ENCODE measurements at places on chromosomes 13 and 19.
A peak's percentile ranks its signal among the peaks of the same experiment; 100 is the strongest.

DNA sequence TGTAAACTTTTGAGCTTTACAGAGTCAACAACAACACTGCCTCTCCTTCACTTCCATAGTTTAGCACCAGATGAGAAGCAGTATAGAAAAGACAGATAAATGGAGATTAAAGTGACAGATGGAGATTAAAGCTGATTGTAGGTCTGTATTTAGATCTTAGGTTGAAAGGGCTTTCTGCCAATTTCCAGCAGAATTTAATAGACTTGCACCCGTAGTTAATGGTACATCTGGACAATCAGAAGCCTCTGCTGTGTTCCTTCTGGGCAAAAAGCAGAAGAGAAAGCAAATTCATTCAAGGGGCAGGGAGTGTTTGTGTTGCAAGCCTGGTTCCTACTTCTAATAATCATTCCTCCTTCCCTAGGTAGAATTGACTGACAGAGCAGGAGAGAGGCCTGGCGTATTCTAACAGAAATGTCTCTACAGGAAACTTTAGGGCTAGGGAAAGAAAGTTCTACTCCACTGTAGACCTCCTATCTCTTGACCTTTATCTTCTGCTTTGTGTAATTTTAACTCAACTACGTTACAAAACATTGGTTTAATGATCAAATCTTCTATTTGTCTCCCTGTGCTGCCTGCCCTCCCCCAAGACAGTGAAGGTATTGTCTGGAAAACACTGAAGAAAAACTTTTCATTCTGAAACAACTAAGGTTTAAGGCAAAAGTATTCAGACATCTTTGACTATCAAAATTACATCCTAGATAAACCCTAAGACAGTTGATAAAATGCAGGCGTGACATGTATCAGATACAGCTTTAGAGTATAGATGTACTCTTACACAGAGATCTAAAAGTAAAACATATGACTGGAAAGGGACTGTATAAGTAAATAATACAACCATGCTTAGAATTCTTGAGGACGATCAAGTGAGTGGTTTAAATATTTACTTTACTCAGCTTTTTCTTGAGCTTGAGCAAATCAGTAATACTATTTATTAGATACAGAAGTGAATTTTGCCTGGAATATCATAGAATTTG is 44.4 kb downstream of the GPC6 start:
- DNase-seq, result no peak

GRCh38 chr13:30097701-30098100 is 209.7 kb downstream of the KATNAL1 start:
- DNase-seq, result no peak

DNA sequence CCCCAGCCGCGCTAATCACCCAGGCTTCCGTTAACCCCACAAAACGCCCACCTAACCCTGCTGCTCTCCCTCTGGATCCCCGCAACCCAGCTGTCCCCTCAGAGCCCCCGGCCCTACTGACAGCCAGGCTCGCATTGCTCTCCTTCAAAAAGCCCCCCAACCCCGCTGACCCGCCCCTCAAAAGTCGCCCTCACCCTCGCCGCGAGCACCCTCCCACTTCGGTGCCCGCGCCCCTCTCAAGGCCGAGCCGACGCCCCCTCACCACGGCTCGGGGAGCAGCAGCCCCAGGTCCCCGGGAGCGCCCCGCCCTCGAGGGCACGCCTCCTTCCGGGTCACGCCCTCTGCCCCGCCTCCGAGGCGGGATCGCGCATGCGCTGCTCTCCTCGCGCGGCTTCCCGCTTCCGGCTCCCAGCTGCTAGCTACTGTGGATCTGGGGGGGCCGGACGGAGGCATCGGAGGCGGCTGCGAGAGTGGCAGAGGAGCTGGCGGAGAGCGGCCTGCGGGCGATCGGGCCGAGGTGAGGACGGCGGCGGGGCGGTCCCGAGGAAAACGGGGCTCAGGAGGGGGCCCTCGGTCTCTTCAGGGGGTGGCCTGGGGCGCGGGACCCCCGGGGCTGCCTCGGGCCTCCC is 46.1 kb downstream of the ARHGEF18 start:
- DNase-seq, result peak; percentile 93

DNA sequence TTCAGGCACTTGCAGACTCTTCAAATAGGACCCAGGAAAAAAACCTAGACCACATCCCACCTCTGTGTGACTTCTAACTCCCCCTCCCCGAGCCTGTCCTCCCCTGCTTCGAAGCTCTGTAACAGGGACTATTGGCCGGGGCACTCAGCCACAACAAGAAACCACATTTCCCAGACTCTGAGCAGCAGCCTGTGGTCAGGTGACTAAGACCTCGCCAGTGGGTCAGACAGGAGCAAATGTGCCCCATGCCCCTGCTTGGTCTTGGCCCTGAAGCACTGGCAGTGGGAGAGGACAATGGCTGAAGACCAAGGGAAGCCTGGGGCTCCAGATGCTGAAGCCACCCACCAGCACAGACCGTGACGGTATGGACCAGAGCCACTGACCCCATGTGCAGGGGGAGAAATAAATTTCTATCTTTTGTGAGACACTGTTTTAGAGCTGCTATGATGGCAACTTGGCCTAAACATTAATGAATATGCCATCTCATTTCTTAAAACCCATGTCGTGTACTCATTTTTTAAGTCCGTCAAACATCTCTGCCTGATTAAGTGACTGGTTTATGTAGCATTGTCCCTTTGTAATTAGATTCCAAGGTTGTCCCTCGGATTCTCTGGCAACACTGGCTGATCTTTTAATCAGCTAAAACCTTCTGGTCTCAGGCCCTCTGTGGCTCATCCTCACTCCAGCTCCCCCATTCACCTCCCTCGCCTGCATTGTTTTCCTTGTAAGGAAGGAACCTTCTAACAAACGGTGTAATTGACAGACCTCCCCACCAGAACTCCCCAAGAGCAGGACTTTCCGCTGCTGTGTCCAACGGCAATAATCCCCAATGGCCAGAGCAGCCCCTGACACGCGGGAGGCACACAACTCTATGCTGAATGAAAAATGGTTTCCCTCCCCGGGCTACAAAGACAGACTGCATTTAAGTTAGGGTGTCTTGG is 98.4 kb downstream of the STK24 start:
- DNase-seq, result peak; percentile 42

DNA sequence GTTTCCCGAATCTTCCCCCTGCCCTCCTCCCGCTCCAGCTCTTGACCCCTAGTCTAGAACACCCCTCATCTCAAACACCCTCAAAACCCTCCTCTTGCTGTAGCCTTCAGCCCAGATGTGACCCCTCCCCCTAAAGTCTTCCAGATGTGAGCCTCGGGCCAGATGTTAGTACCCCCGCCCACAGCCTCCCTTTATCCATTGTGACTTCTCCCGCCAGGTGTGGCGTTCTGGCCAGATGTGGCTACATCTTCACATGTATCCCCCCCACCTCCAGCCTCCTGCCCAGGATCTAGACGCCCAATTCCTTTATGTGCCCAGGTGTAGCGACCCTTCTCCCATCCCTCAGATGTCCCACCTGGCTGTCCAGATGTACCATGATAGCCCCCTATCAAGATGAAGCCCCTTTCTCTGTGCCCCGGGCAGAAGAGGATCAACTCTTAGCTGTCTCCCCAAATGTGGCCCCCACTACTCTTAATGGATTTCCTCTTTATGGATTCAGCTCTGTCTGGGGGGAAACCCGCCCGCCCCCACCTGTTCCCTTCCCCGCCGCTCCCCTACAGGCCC is 517 bp upstream of the LTBP4 start:
- DNase-seq, result no peak

DNA sequence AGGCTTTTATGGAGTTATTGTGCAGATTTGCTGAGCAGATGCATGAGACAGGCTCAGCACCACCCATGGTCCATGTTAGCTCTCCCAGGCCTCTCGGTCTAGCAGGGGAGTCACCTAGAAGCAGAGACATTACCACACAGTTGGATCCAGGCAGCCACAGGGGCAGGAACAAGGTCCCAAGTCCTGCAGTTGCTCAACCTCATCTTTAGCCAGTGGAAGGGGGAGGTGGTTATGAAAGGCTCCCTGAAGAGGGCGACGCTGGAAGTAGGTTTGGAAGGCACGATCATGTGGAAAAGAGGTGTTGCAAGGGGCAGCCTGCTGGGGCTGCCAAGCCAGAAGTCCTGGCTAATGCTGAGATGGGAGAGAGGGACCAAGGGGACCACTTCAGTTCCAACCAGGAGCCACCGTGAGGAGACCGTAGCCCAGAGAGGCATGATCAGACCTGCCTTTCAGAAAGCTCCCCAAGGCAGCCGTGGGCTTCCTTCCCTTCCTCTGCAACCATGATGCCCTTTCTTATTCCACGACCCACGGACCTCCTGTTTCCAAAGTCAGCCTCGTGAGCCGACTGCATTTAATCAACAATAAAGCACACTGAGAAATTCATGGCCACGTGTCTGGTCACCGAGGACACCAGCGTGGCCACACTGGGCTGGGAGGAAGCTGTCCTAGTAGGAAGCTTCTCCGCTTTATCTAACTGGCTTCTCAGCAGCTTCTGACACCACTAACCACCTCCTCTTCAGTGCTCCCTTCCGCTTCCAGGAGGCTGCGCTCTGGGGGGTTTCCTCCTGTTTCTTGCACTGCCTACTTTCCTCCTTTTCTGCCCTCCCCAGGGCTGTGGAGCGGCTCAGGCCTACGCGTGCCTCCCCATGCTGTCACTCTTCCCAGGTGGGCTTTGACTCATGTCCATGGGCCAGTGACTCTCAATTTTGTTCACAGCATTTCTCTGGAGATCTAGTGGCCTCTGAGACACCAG is 2.6 kb downstream of the AP1M1 start:
- peak; percentile 14 for DNase-seq

DNA sequence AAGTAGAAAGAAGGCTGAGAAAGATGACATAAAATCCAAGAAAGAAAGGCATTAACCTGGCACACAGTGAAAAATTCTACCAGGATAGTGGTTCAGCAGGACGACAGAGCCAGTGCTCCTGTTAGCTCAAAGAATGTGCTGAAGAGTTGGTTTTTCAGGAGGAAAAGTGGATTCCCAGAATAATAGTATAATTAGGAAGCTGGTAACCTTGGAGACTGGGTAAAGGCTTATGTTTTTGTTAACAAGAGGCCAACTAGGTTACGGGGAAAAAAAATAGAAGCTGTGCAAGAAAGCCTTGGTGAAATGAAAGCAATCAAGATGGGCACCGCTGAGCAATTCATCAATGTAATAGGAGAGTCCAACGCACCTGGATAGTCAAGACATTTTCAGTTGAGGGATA is 54.7 kb downstream of the SLC15A1 start:
- DNase-seq, result no peak

DNA sequence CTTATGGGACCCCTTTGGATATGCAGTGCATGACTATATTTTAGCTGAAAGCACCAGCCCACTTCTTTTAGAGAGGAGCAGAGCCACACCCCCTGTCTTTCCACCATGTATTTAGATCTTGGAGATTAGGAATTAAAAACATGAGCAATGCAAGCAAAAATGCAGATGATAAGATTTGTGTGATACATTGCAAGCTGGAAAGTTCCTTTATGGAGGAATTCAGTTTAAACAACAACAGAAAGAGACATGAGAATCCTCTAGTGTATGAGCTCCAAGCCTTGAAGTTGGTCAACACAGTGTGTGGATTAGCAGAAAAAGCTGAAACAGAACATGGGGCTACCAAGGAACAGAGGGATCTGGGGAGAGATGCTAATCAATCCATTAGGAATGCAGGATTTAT is 529.8 kb upstream of the NBEA start:
- no peak for DNase-seq

DNA sequence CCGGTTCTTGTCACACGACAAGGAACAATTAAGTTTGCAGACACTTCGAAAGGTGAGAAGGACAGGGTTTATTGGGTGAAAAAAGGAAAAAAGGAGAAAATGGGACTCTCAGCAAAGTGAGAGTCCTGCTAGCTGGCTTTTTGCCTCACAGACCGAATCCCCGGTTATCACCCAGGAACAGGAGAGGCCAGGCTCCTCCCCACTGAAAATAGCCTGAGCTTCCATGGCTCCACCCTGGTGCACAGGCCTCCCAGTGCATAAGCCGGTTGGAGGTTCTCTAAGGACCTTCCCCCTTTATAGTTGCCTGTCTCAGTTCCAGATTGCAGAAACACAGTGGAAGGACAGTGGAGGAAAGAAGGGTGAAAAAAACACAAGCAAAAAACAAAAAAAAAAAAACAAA is 571.7 kb downstream of the KCTD12 start:
- no peak for DNase-seq

DNA sequence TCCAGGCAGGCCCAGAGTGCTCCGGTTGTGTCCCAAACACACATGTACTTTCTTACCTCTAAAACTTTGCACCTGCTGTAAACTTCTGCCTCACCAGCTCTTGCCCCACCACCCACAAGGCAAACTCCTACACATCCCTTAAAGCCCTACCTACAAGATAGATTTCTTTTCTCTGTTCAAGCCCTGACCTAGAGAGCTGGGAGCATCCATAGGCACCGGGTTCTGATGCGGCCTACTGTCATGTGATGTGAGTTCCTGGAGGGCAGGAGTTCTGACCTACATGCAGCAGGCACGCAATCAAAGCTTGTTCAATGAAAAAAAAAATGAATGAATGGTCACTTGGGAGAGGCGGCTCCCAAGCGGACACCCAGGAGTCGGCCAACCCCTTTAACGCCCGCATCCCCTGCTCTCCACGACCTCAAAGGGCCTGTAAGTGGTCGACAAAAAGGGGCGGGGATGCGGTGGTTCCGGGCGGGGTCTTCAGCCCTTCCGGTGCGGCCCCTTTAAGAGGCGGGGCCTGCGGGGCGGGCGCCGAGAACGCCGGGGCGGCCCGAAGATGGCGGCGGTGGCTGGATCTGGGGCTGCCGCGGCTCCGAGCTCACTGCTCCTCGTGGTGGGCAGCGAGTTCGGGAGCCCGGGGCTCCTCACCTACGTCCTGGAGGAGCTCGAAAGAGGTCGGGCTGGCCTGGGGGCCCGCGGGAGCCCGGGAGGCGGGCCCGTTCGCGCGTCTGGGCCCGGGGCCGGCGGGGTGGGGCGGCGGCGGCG is at the start of gene MAP1S:
Gene MAP1S (plus strand): TSS at position 534 of the 765 bp plus-strand sequence. CDS start 23 bp downstream, at position 557.
- DNase-seq, result peak; percentile 73

DNA sequence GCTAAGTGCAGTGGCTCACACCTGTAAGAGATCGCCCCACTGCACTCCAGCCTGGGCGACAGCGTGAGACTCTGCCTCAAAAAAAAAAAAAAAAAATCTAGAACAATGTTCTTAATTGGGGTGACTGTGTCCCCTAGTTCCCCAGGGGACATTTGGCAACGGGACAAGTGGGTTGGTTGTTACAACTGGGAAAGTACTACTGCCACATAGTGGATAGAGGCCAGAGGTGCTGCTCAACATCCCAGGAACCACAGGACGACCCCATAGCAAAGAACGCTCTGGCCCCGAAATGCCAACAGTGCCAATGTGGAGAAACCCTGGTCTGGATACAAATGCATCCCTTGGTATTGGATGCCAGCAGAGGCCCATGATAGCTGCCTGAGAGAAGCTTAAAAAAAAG is 11.8 kb downstream of the NLRP12 start:
- no peak for DNase-seq
